ENCODE measurements at places on chromosomes 7 and 10.

- no peak for DNase-seq
Measured at GRCh38 chr10:131198843-131199242, 112.7 kb downstream of the TCERG1L start.

DNA sequence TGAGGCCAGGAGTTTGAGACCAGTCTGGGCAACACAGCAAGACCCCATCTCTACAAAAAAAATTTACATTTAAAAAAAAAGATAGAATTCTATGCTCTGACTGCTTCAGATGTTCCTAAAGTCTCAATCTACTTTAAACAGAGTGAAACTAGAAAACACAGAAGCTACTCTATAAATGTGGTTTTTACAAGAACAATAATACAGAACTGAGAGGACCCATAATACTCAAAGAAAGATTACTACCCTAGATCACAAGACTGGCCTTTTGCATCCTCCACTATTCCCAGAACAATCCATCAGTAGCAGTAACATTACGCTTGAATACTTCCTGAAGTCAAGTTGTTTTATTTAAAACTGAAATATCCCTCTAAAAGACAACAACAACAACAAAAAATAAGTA, 119.4 kb downstream of the ZFAND4 start:
- DNase-seq, result no peak

DNA sequence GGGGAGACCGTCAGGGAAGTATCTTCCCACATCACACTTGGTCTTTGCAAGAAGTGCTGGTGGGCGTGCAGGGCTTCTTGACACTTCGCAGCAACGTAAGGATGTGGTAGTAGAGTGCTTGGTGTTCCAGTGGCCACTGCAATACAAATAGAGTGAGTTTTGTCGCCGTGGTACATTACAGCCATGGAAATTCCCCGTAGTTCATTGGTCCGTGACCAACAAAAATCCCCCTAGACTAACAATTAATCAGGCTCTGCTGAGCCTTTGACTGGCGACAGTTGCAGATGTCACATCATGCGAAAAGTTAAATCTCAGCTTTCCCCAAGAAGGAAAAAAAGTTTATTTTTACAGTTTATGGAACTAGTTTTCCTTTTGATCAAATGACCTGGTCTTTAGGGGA, 134.7 kb downstream of the MGMT start:
- no peak for DNase-seq

DNA sequence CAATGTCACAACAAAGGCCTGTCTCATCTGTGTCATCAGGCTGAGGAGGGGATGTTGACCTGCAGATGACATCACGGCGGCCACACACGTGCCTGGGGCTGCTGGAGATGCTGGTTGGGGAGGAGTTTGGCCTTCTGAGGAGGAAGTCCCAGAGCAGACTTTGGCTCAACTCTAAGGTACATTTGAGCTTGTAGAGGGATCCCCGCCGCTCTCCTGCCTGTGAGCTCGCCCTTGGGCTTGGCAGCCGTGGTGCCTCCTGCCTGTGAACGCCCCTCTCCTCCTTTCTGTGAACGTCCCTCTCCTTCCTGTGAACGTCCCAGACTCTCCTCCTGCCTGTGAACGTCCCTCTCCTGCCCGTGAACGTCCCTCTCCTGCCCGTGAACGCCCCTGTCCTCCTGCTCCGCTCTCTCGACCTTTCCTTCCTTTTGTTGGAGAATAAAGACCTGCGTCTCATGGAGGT, 176.4 kb downstream of the DNAJB6 start:
- no peak for DNase-seq

GRCh38 chr10:28560617-28561016, 27.7 kb downstream of the WAC start:
- no peak for DNase-seq

DNA sequence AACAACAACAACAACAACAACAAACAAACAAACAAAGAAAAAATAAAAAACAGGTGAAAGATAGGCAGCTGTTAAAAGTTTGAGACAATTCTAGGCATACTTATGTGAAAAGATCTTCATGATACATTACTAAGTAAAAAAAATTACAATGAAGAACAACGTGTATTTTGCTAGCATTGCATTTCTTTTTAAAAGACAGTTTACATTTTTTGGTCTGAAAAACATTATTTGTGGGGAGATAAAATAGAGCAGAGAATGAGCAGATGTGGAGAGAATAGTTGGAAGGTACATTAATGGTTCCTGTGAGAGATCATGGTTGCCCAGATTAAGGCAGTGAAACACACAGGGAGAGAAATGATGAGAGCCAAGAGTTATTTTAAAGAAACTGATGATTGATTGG, 210.2 kb upstream of the MKLN1 start:
- DNase-seq, result no peak

GRCh38 chr7:47574482-47575329, 7.2 kb downstream of the TNS3 start:
- DNase-seq, result no peak

GRCh38 chr7:155753446-155753965, 58.8 kb downstream of the SHH start:
- no peak for DNase-seq

GRCh38 chr10:121741248-121741792, 143.1 kb upstream of the FGFR2 start:
- DNase-seq, result no peak

GRCh38 chr7:128201067-128201689, 39.9 kb upstream of the LEP start:
- peak; percentile 6 for DNase-seq

DNA sequence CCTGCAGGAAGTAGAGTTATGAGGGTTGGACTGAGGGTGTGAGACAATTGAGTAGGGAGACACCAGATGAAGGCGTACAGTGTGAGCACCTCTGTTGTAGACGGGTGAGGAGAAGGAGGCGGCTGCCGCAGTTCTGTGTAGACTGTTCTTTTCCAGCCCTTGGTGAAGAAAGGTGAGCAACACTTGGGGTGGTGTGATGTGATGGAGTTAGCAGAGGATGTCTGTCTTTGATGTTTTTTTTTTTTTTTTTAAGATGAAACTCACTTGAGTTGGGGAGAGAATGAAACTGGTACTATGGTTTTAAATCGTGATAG, 42.8 kb upstream of the RNF216 start:
- DNase-seq, result peak; percentile 70

GRCh38 chr10:100129424-100129823, 47.8 kb upstream of the CPN1 start:
- no peak for DNase-seq

DNA sequence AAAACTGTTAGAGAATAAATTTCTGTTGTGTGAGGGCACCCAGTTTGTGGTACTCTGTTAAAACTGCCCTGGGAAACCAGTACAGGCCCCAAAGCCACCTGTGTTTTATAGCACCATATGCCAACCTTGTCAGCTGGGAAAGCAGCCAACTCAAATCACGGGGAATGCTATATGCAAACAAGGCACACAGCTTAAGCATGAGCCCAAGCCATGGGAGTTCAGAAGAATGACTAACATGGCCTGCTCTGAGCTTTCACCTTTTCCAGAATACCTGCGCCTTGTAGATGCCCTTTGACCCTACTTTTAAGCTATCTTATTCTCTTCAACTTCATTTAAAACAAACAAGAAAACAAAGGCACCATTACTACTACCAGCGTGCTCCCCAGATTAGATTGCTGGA, 5.5 kb upstream of the SLC25A13 start:
- no peak for DNase-seq

DNA sequence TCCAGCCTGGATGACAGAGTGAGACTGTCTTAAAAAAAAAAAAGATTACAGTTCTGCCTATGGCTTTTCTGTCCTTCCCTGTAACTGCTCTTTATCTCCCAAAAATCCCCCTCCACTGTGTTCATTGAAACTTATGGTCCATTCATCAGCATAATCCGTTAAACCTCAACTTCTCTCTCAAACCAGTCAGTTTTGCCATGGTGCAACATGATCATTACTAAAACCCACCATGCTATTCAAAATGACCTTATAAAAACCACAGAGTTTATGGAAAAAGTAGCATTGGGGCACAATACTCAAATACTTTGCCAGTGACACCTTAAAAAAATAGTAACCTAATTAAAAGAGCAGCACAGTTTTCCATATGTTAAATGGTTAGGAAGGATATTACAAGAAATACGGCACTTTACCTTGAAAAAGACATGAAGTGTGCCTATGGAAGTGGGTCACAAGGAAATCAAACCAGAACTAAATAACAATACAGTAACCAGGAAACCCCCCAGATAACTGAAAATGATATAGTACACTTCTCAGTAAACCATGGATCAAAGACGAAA, 74.0 kb upstream of the ST8SIA6 start:
- DNase-seq, result no peak

GRCh38 chr7:37986908-37987330, 66.5 kb downstream of the EPDR1 start:
- no peak for DNase-seq

- no peak for DNase-seq
Measured at GRCh38 chr10:680745-681144, 8.7 kb downstream of the DIP2C start.

- peak; percentile 70 for DNase-seq
Measured at GRCh38 chr10:5873515-5873995, 16.1 kb downstream of the ANKRD16 start.

DNA sequence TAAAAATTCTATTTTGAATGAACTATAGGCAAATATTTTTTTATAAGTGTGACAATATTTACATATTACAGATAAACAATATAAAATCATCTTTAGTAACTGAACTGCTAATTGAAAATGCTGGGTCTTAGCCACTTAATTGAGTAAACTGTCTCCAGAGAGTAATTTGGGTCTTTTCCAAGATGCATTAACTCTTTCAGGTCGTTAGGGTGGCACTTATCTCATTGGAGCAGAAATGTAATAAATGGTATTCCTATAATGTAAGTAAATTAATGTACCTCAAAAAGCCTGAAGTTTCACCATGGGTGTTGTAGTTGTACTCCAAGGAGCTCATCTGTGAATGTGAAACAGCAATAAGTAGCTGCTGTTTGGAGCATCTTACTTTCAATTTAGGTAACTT, 208.5 kb downstream of the EXOC4 start:
- DNase-seq, result no peak

DNA sequence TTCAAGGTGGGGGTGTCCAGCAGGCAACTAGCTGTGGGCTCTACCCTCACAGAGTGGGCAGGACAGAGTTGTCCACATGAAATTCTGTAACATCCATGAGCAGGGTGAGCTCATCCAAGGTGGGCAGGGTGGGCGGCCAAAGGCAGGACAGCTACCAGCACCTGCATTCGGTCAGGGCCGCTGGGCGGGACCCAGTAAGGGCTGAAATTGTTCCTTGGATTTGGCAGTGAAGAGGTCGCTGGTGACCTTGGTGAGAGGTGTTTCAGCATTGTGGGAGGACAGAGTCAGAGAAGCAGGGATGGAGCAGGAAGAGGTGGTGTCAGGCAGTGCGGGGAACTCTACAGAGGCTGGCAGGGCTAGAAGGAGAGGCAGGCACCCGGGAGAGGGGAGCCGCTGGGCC, 23.9 kb downstream of the ADCYAP1R1 start:
- no peak for DNase-seq

DNA sequence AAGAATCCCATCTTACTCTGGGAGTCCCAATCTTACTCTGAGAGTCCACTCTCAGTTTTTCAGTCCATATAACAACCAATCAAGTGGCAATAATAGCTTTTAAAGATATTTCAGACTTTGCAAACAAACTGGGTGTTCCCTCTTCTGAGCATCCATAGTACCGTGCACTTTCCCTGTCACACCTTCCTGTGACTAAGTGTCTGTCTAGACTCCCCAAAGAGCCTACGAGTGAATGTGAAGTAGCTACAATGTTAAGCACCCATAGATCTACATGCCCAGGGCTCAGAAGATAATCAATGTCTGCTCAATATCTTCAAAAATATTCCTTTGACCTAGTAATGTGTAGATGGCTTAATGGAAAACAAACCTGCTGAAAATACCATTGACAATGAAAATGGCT, 95.6 kb upstream of the ASAH2 start:
- no peak for DNase-seq

Measured in naive thymus-derived CD8-positive, alpha-beta T cell (primary cell).